Effector memory CD4-positive, alpha-beta T cell (primary cell): ENCODE measurements at places on chromosomes 4 and X.

DNA sequence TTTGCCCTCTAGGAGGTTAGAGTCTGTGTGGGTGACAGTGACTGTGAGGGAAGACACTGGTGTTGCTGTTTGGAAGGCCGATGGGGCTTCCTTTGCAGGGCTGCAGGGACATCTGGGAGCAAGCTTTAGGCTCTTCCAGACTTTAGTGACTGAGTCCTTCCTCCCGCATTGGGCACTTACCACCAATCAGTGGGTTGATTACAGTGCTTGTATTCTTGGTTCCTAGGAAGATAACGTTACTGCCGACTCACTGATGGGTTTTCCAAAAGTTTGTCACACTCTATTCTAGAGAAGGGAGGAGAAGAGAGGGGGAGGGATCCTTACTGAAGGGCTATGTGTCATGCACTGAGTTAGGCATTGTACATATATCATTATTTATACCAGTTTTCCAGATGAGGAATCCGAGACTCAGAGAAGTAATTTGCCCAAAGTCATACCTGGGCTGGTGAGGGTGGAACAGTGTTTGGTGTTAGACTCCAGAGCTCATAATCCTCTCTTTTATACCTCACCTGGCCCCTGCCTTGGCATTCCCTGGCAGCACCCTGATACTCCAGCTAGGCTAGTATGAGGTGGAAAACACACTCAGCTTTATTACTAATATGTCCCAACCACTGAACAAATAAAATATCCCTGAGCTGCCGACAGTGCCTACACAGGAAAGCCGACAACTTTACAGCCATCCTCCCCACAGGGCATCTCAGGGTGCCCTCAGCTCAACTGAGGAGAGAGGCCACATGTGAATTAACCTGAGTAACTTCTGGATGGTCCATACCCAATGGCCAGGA is 3.8 kb downstream of the CHST7 start:
- DNase-seq = no peak

DNA sequence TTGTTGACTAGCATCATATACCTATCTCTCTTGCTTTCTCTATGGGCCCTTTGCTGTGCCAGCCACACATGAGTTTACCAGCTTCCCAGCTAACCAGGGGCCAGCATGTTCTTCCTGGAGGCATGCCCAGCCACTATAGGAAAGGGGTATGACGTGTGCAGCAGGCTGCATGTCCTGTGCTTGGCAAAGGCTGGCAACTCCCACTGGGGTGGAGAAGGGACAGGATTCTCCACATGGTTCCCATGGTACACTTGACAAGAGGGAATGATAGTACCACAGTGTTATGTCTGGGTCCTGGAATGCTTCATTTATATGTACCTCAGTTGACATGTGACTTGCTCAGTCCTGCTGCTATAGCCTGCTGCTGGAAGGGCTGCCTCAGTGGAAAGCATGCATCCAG is 78.8 kb downstream of the TMEM164 start:
- no peak for DNase-seq

- DNase-seq = no peak
These were observed 202.1 kb downstream of the GPC3 start for GRCh38 chrX:133783274-133783673.

- no peak for DNase-seq
These were observed 3.1 kb upstream of the P2RY4 start for GRCh38 chrX:70262952-70263567.
